DMS53 (cell line): ENCODE measurements at places on chromosomes 6 and 20.

GRCh38 chr6:56399250-56399671, 151.9 kb upstream of the COL21A1 start:
- peak; percentile 93 for DNase-seq

GRCh38 chr6:4055420-4056041, 23.4 kb downstream of the FAM217A start:
- DNase-seq, result peak; percentile 78

DNA sequence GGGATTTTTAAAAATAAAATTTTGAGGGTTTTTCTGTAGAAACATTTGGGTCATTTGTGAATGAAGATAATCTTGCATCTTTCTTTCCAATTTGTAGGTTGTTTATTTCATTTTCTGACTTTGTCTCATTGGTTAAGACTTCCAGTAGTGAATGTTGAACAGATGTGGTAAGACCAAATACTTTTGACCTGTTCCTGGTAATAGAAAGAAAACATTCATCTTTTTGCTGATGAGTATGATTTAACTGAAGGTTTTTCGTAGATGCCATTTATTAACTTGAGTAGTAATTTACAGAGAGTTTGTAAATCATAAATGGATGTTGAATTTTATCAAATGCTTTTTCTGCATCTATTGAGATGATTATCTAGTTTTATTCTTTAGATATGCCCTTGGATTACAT, 416.1 kb upstream of the CITED2 start:
- DNase-seq, result no peak

DNA sequence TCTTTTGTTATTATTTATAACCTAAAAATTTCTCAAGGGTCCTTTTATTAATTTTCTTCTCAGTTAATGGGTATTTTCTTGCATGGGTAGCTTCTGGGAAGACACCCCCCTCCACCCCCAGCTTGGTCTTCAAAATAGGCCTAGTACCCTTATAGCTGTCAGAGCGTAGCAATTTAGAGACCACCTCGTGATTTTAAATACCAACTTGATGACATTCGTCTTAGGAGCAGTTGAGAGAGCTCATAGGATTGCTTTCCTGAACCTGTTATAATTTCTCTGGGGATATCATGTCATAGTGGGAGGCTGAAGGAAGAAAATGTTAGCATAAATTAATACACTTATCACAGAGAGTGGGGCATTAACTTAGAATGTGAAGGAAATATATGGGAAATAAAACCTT, 83.1 kb upstream of the MLIP start:
- no peak for DNase-seq

- DNase-seq, result peak; percentile 45
These were observed 176.4 kb downstream of the ARID1B start for GRCh38 chr6:156953479-156954146.

DNA sequence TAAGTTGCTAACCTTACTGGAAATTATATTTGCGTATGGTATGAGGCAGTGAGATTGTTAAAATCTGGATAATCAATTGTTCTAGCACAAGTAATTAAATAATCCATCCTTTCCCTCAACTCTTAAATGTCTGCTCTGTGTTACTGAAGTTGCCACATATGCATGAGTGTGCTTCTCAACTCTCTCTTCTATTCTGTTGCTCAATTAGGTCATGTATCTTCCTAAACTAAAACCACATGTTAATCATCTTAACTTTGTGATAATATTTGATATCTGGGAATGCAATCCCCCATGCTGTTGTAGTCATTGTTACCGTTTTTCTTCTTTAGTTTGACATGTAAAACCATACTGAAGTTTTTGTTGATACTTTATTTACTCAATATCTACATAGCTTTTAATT, 63.5 kb upstream of the STMND1 start:
- DNase-seq, result no peak

- DNase-seq, result no peak
These were observed 89.1 kb downstream of the ME1 start for GRCh38 chr6:83341765-83342164.

DNA sequence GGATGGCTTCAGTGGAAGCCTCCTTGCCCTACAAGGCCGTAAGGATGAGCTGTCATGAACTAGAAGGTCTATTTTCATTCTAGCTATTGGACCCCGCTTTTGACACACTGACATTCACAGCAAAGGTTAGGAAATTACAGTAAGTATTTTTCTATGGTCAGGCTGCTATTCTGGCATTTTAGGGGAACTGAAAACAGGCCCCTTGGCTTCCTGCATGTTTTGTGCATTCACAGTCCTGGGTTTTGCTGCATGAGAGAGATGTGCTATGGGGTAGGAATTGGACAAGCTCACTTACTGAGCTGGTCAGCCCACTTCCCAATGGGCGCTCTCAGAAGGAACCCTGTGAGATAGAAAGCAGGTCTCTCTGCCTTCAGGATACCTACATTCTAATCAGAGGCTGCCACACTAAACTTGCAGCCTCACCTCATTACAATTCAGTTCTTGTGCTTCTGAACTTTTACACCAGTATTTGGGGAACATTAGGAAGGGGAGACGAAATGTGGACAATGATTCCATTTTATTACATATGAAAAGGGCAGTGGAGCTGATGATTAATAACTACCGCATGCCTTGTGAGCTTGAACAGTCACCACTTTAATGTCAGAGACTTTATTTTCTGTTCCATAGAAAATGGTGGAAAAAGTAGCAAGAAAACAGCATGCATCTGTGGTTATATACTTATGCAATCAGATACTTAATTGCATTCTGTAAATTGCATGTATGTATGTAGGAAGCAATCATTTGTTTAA, 86.6 kb upstream of the TAB2 start:
- no peak for DNase-seq

- DNase-seq, result peak; percentile 92
These were observed 19.4 kb downstream of the ERGIC3 start for GRCh38 chr20:35561268-35561667.

- peak; percentile 57 for DNase-seq
These were observed 503.6 kb downstream of the PTPRT start for GRCh38 chr20:42686057-42686456.

DNA sequence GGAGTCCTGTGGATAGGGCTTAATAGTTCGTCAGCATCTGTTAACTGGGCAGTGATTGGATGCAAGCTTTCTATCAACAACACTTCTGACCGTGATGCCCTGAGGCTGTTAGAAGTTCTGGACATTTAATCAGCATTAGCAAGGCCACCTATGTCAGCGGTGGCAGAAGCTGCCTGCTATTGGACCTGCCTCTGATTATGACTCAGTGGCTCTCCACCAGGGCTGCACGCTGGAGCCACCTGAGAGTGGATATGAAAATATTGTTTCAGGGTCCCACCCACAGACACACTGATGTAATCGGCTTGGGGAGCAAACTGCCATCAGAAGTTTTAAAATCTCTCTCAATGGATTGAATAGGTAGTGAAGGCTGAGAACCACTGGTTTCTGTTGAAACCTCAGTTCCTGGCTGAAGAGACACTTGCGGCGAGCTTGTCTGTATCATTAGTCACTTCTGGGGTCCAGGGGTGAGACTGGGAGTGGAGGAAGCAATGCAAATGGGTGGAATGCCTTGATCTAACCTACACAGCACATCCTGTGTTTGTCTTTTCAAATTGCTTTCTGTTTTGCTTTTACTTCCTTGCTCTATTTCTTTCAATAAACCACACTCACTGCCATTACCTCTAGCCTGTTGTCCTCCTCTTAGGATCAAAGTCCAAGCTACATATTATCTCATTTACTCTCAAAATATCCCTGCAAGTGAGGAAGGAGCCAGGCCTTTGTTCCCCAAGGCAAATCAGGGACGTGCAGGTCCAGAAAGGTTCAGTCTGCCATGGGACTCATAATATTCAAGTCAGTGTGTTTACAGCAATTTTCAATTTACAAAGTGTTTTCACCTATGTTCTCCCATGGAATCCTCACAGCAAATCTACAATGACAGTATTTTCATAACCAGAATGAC, 4.2 kb downstream of the CLIC5 start:
- peak; percentile 37 for DNase-seq

- peak; percentile 79 for DNase-seq
These were observed 92.8 kb upstream of the BTN3A2 start for GRCh38 chr6:26272171-26272637.

DNA sequence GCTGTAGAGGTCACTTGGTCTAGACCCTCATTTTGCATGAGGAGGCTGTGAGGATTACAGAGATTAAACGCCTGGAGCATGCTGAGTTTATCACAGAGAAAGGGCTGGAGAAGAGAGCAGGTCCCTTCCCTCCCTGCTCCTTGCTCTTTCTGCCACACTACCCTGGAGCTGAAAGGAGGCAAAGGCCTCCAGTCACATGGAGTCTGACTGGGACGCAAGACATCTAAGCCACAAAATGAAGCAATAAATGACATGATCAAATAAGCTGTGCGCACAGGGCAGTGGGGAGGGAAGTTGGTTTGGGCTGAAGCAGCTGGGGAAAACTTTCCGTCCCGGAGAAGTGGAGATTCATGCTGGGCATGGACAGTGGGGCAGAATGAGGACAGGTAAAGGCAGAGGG, 33.3 kb downstream of the ATXN1 start:
- no peak for DNase-seq

DNA sequence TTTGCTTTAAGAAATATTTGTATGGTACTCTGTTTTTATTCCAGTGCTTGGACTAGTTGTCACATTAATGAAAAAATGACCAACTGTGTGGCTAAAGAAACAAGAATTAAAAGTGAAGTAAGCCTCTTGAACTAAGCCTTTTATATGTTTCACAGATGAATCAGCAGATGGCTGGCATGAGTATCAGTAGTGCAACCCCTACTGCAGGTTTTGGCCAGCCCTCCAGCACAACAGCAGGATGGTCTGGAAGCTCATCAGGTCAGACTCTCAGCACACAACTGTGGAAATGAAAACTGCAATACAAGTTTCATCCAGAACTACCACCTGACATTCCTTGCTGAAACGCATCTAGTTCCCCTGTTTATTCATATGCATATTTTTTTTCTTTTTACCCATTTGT, 96.8 kb downstream of the B3GAT2 start:
- DNase-seq, result no peak

GRCh38 chr6:54291146-54291545, 17.1 kb upstream of the TINAG start:
- DNase-seq, result peak; percentile 74

- peak; percentile 17 for DNase-seq
These were observed 512.3 kb downstream of the HDGFL1 start for GRCh38 chr6:23081701-23082100.

DNA sequence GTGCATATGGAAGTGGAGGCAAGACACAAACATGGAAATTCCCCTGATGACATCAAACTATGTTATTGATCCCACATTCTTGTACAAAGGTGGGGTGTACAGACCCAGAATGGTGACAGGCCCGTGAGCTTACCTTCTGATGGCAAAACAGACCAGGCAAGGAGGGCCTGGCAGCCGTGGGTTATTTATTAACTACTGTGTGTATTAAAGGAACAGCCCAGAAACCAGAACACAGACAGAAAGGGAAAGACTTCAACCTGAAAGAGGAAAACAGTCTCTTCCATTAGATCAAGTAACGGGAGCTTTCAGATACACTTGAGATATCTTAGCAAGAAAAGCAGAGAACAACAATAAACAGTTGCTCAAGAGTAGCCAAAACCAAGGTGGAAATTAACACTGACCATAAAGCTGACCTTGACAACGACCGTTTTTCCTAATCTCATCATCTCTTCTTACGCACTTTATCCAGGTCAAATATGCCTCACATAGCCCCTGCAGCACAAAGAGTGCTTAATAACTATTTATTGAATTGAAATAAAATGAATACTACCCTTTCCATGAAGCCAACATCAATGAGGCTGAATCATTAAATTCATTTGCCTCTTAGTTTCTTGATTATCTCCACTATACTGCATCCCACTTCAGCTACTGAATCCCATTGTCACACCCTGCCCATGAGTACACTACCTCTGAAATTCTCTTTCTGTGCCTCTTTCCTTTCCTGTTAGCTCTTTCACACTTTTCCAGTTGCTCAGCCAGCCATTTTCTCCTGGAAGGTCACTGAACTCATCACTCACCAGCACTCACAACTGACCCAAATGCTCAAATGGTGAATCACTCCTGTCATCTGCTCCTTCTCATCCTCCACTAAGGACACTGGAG, 67.4 kb downstream of the MOXD1 start:
- DNase-seq, result peak; percentile 94

- no peak for DNase-seq
These were observed 260.9 kb downstream of the NKAIN2 start for GRCh38 chr6:124064317-124065113.

- DNase-seq, result no peak
These were observed 63.2 kb upstream of the DUSP22 start for GRCh38 chr6:228881-229651.

- DNase-seq, result peak; percentile 33
These were observed 25.4 kb upstream of the KCNB1 start for GRCh38 chr20:49507741-49508434.

DNA sequence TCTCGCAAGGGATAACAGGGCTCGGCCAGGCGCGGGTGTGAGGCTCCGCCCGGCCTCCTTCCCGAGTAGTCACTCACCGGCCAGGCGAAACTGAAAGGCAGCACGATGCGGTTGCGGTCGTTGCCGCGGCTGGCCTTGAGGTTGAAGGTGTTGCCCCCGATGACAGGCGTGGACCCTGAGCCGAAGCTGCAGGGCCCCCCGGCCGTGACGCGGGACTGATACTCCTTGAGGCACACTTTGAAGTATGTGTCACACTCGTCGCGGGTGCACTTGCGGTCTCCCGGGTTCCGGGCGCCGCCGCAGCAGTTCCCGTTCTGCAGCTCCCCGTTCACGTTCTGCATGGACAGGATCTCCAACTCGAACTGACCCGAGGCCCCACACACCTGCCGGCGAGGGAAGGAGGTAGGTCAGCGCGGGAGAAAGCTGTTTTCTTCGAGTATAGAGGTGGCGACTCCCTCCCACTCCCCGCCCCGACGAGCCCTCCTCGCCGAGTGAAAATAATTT, 1.1 kb downstream of the JAG1 start:
- peak; percentile 88 for DNase-seq

DNA sequence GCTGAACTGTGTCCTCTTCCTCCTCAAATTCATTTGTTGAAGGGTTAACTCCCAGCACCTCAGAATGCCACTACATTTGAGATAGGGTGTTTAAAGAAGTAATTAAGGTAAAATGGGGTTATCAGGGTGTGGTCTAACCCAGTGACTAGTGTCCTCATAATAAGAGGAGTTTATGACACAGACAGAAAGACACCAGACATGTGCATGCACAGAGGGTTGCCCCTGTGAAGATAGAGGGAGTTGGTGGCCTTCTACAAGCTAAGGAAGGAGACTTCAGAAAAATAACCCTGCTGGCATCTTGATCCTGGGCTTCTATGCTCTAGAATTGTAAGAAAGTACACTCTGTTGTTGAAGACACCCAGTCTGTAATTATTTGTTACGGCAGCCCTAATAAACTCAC, 24.9 kb upstream of the EDN1 start:
- no peak for DNase-seq

- no peak for DNase-seq
These were observed 146.3 kb downstream of the MTFR2 start for GRCh38 chr6:136103763-136104311.

GRCh38 chr6:170033666-170034065, 257.2 kb downstream of the DLL1 start:
- DNase-seq, result no peak

- no peak for DNase-seq
These were observed 16.4 kb upstream of the IGF2R start for GRCh38 chr6:159952289-159953005.

GRCh38 chr6:33990061-33990541, 155.8 kb downstream of the GRM4 start:
- DNase-seq, result no peak

GRCh38 chr6:42100029-42100901, 42.2 kb downstream of the C6orf132 start:
- DNase-seq, result no peak

GRCh38 chr20:4581838-4582237, 139.9 kb upstream of the PRND start:
- DNase-seq, result no peak

GRCh38 chr6:153192943-153193885, 62.1 kb upstream of the RGS17 start:
- DNase-seq, result no peak
